ENCODE measurements at places on chromosomes 5 and 9. TPM values are rescaled to one million over a fixed set of nuclear protein-coding genes. Genes with fewer than 3 reads are reported as not detected.

POLR3G gene
- total RNA-seq, result 14.7 TPM

RANBP17 gene
- total RNA-seq, result 2.0 TPM

C9orf43 gene
- total RNA-seq, result 0.65 TPM

CFAP90 gene
- total RNA-seq, result 0.59 TPM

C1QTNF3 gene
- total RNA-seq, result 0.53 TPM

SV2C gene
- not detected for total RNA-seq

SLC9A3 gene
- total RNA-seq, result 2.4 TPM

MEIKIN gene
- not detected for total RNA-seq

UNC5A gene
- 0.38 TPM for total RNA-seq

SEMA4D gene
- total RNA-seq, result 4.9 TPM

SERF1A gene
- 1.0 TPM for total RNA-seq

SH3GL2 gene
- total RNA-seq, result 0.09 TPM

NTRK2 gene
- 0.04 TPM for total RNA-seq

FGFR4 gene
- total RNA-seq, result 25.0 TPM

GABRA6 gene
- not detected for total RNA-seq

NMUR2 gene
- 0.09 TPM for total RNA-seq

ARHGEF39 gene
- 19.3 TPM for total RNA-seq

JAKMIP2 gene
- not detected for total RNA-seq

IDNK gene
- 6.7 TPM for total RNA-seq

REEP2 gene
- total RNA-seq, result 8.1 TPM

SPATA31D4 gene
- total RNA-seq, result not detected

AK8 gene
- 1.4 TPM for total RNA-seq

Data from A549 treated with CORT108297 at 1 μM for 4 hours (cell line).